CD4-positive, alpha-beta T cell treated with Interleukin-10 for 1 hour (primary cell): ENCODE measurements at places on chromosomes 13 and 19.
A peak's percentile ranks its signal among the peaks of the same experiment; 100 is the strongest.

DNA sequence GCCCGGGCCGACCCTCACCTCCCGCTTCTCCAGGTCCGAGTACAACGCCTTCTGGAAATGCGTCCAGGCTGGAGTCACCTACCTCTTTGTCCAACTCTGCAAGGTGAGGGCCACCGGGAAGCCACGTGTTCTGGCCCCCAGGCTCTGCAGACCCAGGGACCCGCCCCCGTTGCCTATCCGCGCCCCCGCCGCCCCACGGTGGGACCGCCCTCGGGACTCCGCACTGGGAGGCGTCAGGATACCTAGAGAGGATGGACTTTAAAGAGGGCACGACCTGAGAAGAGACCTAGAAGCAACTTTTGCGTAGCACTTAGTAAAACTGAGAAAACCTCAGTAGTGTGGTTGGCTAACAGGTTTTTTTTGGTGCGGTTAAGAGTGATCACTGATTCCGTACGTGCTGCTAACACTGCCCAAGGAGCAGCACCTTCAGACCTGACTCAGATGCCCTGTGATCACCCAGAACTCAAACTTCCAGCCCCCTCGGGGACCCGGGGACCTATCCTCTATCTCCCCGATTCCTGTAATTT, 492 bp downstream of the TMEM147 start:
- peak; percentile 54 for DNase-seq

- no peak for DNase-seq
Observed at GRCh38 chr13:22112956-22113745, 442.3 kb downstream of the FGF9 start.

DNA sequence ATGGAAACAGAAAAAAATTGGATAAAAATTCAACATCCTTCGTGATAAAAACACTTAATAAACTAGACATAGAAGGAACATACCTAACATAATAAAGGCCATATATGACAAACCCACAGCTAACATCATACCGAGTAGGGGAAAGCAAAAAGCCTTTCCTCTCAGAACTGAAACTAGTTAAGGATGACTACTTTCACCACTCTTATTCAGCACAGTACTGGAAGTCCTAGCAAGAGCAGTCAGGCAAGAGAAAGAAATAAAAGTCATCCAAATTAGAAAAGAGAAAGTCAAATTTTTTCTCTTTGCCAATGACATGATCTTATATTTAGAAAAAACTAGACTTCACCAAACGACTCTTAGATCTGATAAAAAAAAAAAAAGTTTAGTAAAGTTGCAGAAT, 25.8 kb upstream of the SLC7A9 start:
- no peak for DNase-seq

DNA sequence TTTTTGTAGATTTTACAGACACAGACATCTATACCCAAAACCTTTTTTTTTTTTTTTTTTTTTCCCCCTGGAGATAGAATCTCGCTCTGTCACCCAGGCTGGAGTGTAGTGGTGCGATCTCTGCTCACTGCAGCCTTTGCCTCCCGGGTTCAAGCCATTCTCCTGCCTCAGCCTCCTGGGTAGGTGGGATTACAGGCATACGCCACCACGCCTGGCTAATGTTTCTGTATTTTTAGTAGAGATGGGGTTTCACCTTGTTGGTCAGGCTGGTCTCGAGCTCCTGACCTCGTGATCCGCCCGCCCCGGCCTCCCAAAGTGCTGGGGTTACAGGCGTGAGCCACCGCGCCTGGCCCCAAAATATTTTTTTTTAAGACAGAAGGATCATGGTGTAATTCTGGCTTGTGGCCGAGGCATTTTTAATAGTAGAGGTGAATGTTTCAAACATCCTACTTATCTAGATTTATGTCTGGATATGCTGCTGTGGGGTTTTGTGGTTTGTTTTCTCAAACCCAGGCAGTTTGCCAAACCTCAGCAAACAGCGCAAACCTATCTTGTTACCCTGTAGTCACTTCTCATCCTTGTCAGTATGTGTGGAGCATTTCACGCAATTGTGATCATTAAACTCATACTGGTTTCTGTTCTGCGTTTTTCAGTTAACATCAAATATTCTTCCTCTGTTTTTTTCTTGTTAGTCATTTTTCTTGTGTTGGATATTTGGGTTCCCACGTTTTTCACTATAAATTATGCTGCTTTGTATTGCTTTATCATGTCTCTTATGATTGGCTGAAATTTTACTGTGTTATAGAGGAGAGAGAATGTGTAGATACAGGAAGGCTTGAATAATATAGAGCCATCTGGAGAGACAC, 36.2 kb upstream of the GARRE1 start:
- peak; percentile 76 for DNase-seq

DNA sequence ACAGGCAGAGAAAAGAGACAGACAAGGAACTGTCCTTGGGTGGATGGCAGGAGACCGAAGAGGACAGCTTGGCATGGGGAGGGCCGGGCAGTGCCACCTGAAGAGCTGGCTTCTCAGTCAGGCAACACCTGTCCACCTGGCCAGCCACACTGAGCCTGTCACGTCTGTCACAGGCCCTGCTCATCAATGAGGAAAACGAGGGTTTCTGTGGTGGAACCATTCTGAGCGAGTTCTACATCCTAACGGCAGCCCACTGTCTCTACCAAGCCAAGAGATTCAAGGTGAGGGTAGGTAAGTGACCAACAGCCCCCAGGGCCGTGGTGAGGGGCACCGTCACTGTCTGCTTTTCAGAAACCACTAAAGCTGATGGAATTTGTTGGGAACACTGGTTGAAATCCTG, 11.2 kb upstream of the PROZ start:
- no peak for DNase-seq

- no peak for DNase-seq
Observed at GRCh38 chr13:99990126-99990977, 8.8 kb downstream of the ZIC2 start.

- DNase-seq, result no peak
Observed at GRCh38 chr13:95456815-95457214, 95.7 kb upstream of the CLDN10 start.

- DNase-seq, result no peak
Observed at GRCh38 chr13:25752957-25753551, 298.8 kb downstream of the SHISA2 start.

GRCh38 chr19:14809272-14810057, 25.5 kb downstream of the OR7A5 start:
- DNase-seq, result no peak

DNA sequence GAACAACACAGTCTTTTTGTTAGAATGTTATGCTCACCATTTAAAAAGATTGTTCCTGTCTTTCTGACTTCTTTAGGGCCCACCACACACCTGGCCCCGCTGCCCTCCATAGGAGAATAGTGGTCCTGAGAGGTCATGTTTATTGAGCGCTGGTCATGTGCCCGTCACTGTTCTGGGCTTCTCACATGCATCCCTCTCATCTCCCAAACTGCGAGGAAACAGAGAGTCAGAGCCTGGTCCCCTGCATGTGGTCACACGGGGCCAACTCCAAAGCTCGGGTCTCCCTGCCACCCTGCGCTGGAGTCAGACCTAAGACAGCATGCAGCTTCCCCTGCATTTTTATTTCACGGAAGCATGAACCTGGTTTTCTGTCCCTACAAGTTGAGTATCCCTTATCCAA, 70.4 kb upstream of the GPR183 start:
- DNase-seq, result no peak

- no peak for DNase-seq
Observed at GRCh38 chr13:25727250-25727649, 324.6 kb downstream of the SHISA2 start.

DNA sequence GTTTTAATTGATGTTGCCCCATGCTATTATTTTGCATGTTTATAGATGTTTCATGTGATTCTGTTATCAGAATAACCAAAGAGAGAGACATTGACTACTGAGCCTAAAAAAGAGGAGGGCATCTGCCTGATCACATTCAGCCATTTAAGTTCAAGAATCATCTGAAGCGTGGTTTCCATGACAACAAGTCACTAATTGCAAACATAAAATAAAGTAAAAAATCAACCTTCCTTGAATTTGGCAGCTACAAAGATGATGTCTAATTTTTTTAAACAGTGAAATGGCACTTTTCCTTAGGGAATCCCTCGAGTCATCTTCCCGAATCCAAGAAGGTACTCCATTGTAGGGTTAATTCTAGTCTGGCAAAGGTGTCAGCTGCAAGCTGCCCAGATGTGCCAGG, 884.2 kb downstream of the DIAPH3 start:
- DNase-seq, result no peak

GRCh38 chr13:109271555-109272541, 514.5 kb downstream of the IRS2 start:
- no peak for DNase-seq

DNA sequence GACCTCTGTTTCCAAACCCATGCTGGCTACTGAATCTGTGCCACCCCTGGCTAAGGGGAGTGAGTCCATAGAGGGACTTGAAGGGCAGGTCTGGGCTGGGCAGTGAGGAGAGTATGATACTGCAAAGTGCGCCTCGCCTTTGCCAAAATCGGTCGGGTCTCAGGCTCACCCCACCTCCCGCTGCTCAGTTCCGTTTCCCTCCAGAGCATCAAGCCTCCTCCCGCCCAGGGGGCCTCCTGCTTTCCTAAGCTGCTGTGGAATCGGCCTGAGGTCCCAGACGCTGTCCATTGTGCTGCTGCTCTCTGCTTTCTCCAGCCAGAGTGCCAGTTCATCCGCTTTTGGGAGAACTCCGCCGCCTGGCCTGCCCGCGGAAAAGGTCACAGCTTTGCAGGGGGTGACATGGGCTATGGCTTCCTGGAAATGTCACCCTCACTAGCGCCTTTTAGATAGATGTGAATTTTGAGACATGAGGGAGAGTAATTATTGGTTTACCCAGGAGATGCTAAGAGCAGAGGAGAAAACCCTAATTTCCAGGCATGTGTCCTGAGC, 1418.4 kb downstream of the UQCRFS1 start:
- DNase-seq, result no peak

DNA sequence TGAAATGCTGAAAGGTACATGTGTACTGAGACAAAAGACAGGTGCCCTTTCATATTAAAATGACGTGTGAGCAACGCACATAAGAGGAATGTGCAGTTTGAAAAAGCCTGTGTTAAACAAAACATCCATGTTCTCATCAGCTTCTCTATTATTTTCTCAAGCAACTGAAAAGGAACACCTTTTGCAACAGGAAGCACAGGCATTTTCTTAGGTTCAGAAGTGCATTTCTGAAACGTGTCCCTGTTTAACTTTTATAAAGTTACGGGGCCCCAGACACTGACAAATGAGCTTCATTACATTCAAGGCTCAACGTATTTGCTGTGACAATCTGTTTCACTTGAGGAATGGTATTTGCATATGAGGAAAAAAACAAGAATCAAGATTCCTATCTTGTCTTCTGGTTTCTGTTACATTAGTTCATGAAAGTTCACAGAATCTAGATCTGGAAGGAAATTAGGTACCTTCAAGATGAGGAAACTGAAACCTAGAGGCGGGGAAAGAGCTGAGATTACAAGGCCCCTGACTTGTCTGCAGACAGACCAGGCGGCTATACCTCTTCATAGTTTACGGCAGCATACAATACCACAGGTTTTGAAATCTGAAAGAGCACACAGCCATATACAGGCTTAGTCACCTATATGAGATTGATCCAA, 431.7 kb downstream of the KLF12 start:
- DNase-seq, result peak; percentile 68

DNA sequence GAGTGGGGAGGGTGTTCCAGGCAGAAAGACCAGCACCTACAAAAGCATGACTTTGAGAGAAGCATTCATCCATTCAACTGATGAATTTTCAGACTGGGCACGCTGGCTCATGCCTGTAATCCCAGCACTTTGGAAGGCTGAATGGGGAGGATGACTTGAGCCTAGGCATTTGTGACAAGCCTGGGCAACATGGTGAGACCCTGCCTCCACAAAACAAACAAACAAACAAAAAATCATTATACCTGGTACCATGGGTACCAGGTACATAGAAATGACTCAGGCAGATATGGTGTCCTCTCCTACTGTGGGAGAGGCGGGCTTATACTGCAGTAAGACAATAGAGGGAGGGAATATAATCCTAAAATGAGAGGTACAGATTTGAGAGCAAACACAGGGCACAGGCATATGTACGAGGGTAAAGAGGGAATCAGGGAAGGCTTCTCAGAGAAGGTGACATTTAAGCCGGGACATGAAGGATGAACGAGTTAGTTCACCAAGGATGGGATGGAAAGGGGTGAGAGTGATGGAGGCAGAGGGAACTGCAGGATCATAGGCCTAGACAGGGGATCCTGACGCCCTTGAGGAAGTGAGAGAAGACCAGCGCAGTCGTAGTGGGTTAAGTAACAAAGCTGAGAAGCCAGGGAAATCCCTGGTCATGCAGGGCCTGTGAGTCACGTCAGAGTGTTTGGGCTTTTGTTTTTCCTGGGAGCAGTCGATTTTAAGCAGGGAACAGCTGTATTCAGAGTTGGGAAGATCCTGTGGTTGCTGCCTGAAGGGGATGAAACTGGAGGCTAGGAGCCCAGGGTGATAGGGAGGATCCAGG, 2.9 kb downstream of the CYP2S1 start:
- DNase-seq, result no peak

GRCh38 chr19:46654621-46655152, 6.3 kb downstream of the DACT3 start:
- no peak for DNase-seq

GRCh38 chr19:18456974-18457373, 19.0 kb upstream of the ISYNA1 start:
- no peak for DNase-seq
